ENCODE measurements at places on chromosomes 5 and 9. TPM values are rescaled to one million over a fixed set of nuclear protein-coding genes. Genes with fewer than 3 reads are reported as not detected.

GRCh38 chr5:35162848-35163709, 67.2 kb downstream of the PRLR start:
- no peak for DNase-seq

Gene C5orf58
- not detected for total RNA-seq

- DNase-seq, result no peak
Measured at GRCh38 chr9:132637801-132638200, 32.0 kb downstream of the DDX31 start.

DNA sequence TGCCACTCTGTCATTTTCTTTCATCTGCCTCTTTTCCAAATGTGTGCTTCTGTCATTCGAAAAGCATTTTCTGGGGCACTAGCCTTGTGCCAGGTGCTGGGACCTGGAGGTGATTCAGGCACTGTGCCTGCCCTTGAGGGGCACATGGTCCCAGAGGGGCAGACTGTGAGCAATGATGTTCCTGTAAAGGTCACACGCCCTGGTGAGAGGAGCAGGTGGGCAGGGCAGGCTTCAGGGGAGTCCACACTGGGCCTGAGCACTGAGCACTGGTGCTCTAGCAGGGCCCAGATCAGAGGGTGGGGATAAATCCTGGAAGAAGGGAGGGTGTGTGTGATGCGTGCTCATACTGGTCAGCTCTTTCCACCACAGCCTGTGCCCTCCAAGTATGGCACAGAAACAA, 77.8 kb downstream of the COL15A1 start:
- DNase-seq, result no peak

Gene TMEFF1
- total RNA-seq, result 0.37 TPM

Gene RABGAP1
- total RNA-seq, result 20.7 TPM

Gene PDE6A
- not detected for total RNA-seq

GRCh38 chr9:81526587-81526986, 162.8 kb downstream of the TLE1 start:
- DNase-seq, result no peak

Gene SPATA31D1
- total RNA-seq, result not detected

Gene PCDHGC5
- not detected for total RNA-seq
